ENCODE measurements at places on chromosomes 2 and 18. TPM values are rescaled to one million over a fixed set of nuclear protein-coding genes. Genes with fewer than 3 reads are reported as not detected.

- H3K36me3 ChIP-seq, result peaks cover 31% of the 10 kb centered on the region
- peaks cover 47% of the 10 kb centered on the region for H3K4me1 ChIP-seq
- peak overlapping the region; percentile 68 for H3K4me3 ChIP-seq
Measured at GRCh38 chr2:74502147-74502719, 2.8 kb upstream of the LBX2 start.

GRCh38 chr2:120367649-120368048, 21.7 kb downstream of the INHBB start:
- no peaks in the 10 kb centered on the region for H3K27me3 ChIP-seq
- H3K4me3 ChIP-seq, result no peak overlapping the region
- H3K4me1 ChIP-seq, result no peaks in the 10 kb centered on the region
- no peaks in the 10 kb centered on the region for H3K36me3 ChIP-seq
- DNase-seq, result no peak

- no peaks in the 10 kb centered on the region for H3K27me3 ChIP-seq
- no peak for DNase-seq
- no peak overlapping the region for H3K4me3 ChIP-seq
- H3K4me1 ChIP-seq, result peaks cover 69% of the 10 kb centered on the region
Measured at GRCh38 chr2:10402653-10403215, 45.4 kb downstream of the ODC1 start.

- no peaks in the 10 kb centered on the region for H3K27me3 ChIP-seq
- no peak overlapping the region for H3K27ac ChIP-seq
- H3K4me3 ChIP-seq, result no peak overlapping the region
- H3K4me1 ChIP-seq, result no peaks in the 10 kb centered on the region
Measured at GRCh38 chr2:65876114-65876513, 443.7 kb upstream of the SPRED2 start.

The OTOF gene
- 0.60 TPM for total RNA-seq

- no peaks in the 10 kb centered on the region for H3K27me3 ChIP-seq
- DNase-seq, result no peak
- peaks cover 11% of the 10 kb centered on the region for H3K36me3 ChIP-seq
- H3K4me3 ChIP-seq, result no peak overlapping the region
Measured at GRCh38 chr2:113977660-113978523, 88.0 kb downstream of the ACTR3 start.

The CPLX4 gene
- total RNA-seq, result not detected

The RAMP1 gene
- 1.0 TPM for total RNA-seq

GRCh38 chr18:245282-245847, 22.5 kb downstream of the THOC1 start:
- no peaks in the 10 kb centered on the region for H3K4me1 ChIP-seq
- no peak overlapping the region for H3K27ac ChIP-seq
- peaks cover 49% of the 10 kb centered on the region for H3K36me3 ChIP-seq
- no peaks in the 10 kb centered on the region for H3K27me3 ChIP-seq

The ASTL gene
- 2.7 TPM for total RNA-seq

- no peaks in the 10 kb centered on the region for H3K4me1 ChIP-seq
- DNase-seq, result no peak
- H3K4me3 ChIP-seq, result no peak overlapping the region
- no peak overlapping the region for H3K27ac ChIP-seq
Measured at GRCh38 chr2:118237451-118237850, 149.2 kb downstream of the INSIG2 start.

The TMEM178A gene
- 0.31 TPM for total RNA-seq

The ASB18 gene
- not detected for total RNA-seq

Data from activated CD8-positive, alpha-beta T cell treated with anti-CD3 and anti-CD28 coated beads for 36 hours (primary cell).